T-helper 17 cell (primary cell): ENCODE measurements at places on chromosomes 16 and 17.

DNA sequence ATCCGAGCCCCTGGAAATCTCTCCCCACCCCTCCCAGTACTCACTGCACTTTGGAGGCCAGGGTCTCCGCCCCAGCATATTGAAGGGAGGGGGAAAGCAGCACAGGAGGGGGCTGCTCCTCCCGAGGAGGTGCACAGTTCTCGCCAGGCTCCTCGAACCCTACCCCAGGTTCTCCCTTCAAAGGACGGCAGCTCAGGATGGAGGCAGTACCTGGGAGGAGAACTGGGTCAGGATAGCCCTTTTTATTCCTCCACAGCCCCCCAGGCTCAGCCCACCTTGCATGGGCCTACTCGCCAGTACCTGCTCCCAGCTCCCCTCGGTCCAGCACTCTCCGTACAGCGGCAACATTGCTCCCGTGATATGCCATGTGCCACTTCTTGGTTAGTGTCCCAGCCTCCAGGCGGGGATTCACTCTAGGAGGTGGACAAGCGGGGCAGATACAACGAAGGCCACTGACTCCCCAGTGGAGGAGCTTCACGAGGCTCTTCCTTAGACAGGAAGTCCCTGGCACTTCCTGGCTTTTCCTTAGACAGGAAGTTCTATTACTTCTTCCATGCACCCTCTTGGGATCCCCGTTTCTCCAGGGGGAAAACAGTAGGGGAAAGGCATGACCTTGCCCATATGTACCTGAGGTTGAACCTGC, 2.1 kb upstream of the GPS2 start:
- DNase-seq = no peak

DNA sequence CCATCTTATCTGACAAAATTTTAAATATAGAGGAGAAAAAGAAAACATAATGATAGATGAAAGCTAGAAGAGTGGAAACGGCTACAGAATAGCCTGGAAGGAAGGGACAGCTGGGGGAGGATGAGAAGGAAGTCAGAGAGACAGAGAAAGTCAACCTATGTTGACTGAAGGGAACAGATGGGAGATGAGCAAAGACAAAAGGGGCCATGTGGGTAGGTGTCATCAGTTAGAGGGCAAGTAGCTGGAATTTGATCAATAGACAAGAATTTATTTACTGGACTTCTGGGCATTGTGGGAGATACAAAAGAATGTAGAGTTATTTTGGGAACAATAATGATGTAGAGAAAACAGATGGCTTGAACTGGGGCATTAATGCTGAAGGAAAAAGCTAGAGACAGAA, 194.4 kb downstream of the ANKFN1 start:
- DNase-seq = no peak

GRCh38 chr17:27363326-27363725, 69.4 kb downstream of the WSB1 start:
- DNase-seq = no peak

GRCh38 chr16:10959161-10959560, 14.8 kb downstream of the CLEC16A start:
- DNase-seq = no peak

- DNase-seq = no peak
Observed at GRCh38 chr17:42016411-42016831, 818 bp downstream of the DNAJC7 start.

GRCh38 chr16:86951831-86952598, 365.2 kb downstream of the C16orf95 start:
- DNase-seq = no peak

DNA sequence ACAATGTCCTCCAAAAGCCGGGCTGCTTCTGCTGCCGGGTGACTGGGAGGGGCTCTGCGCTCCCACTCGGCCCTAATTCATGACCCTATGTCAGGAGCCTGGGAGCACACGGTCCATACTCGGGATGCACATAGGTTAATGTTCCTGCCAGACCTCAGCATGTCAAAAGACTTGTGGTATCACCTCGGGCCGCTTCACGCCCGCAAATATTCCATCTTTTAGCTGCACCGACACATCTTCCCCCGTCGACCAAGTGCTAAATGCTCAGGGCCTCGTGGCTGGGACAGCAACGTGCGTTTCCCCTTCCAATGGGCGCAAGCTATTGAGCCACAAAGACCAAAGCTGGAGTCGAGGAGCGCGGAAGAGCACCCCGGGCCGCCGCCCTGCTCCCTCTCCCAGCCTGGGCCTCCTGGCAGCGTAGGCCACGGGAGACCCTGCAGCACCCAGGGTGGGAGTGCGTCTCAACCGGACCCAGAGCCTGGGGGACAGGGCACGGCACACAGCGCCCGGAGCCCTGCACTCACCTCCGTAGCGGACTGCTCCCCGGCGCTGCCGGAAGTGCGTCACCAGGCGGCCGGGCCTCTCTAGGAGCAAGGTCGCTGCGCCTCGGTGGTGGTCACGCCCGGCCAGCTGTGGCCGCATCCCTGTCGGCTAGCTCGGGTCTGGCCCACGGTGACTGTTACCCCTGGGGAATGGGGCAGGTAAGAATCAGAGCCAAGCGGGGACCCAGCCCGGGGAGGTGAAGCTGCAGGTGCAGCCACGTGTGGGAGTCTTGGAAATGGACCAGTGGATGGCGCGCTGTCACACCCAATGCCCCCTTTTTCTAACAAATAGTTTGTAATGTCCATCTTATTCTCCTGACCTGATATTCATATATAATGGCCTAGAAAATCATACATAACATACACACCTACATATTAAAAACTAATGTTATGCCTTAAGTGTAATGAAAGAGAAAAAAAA, at the start of gene ZNF23:
ZNF23 (minus strand) TSS at position 562 of the 963 bp plus-strand sequence. CDS start 5,451 bp downstream, outside the sequence.
- peak; percentile 56 for DNase-seq

DNA sequence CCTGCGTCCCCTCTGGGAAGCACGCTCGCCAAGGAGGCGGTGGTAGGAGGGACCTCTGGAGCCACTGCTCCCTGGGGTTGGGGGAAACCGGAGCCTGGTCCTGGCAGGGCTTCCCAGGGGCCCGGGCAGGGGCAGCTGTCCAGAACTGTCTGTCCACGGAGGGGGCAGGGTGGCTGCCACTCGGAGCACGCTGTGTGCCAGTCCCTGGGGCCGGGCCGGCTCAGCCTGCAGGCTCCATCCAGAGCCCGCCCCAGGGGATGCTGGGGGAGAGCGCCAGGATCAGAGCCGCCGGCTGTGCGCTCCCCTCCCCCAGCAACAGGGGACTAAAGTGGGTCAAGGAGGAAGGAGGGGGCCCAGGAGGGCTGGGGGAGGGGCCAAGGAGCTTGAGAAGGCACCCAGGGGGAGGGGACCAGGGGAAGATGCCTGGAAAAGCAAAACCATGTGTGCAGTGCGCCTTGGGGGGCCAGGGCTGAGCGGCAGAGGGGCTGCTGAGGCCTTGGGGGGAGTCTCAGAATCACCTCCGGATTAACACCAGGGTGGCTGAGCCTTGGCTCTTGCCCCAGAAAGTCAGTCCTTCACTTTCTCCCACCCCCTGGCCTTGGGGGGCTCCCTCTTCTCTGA, 21.3 kb downstream of the ZNF423 start:
- DNase-seq = no peak

- peak; percentile 24 for DNase-seq
Observed at GRCh38 chr17:8994319-8994718, 27.0 kb upstream of the NTN1 start.

GRCh38 chr16:17557480-17557879, 86.7 kb upstream of the XYLT1 start:
- no peak for DNase-seq

GRCh38 chr17:68141050-68141449, 105.5 kb downstream of the KPNA2 start:
- DNase-seq = no peak

- no peak for DNase-seq
Observed at GRCh38 chr16:73151225-73151624, 103.3 kb upstream of the ZFHX3 start.

DNA sequence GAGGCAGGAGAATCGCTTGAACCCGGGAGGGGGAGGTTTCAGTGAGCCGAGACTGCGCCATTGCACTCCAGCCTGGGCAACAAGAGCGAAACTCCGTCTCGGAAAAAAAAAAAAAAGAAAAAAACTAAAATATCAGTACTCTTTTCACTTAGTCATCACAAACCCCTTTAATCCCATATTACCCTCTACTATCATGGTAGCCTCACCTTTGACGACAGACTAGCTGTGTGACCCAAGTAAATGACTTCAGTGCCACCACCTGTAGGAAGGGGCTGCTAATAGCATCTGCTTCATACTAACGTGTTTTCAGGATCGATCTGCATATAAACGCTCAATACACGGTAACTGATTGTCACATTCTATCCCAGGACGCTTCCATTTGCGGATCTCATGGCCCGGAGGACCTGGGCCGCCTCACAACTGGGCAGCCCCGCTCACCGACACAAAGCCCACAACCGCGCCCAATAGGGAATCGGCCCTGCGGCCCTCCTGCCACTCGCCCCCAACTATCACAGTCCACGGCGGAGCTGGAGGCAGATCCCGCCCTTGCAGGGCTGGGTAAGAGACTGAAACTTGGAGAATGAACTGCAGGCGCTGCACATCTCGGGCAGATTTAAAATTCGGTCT, 1.1 kb upstream of the ZNF263 start:
- no peak for DNase-seq

GRCh38 chr17:59485946-59486345, 79.5 kb upstream of the DHX40 start:
- DNase-seq = no peak

GRCh38 chr17:14471052-14471451, 170.2 kb downstream of the HS3ST3B1 start:
- DNase-seq = no peak

DNA sequence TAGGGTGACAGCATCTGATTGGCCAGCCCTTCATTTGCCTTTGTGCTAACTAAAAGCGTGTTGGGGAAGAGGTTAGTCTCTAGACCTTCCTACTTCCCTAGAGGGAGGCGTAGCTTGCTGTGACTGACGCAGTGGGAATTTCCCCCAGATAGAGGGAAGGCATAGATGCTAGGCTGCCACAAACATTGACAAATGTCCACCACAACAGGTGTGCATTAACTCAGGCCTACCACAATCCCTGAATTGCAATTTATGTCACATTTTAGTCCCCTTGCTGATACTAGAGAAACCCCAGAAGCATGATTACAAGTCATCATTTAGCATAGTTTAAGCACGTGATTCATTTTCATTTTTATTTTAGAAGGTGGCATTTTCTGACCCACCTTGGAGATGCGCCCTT, 76.3 kb upstream of the WSB1 start:
- no peak for DNase-seq

- DNase-seq = no peak
Observed at GRCh38 chr16:56607109-56607618, 1.2 kb upstream of the MT2A start.

GRCh38 chr16:75074304-75074793, 42.2 kb downstream of the LDHD start:
- DNase-seq = no peak

DNA sequence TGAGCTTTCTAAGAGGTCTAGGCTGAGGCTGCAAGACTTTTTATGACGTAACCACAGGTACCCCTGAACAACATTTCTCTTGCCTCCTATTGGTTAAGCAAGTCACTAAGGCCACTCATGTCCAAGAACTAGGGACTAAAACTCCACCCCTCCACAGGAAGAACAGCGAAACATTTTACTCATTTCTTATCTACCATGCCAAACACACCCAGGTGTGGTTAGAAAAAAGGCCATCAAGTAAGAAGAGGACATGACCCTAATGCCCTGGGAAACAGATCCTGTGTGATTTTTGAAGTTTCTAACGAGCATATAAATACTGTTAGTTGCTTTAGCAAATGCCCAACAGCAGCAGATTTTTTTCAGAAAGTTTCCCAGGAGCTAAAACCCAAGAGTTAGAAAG, 282.4 kb upstream of the DYNLRB2 start:
- no peak for DNase-seq

DNA sequence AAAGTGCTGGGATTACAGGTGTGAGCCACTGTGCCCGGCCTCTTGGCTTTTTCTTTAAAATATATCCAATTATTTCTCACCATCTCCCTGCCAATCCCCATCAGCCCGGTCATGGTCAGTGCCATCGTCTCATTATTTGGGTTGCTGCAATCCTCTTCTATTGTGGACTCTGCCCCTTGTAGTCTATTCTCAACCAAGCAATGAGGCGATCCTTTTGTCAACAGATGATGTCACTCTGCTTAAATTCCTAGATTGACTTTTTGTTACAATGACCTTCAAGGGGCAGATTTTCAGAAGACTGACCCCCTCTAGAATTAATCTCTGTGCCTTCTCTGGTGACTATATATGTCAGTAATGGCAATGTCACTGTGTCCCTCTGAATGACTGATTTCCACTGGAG, 384.7 kb downstream of the UTP18 start:
- no peak for DNase-seq

GRCh38 chr17:74325376-74325742, 667 bp upstream of the KIF19 start:
- no peak for DNase-seq

GRCh38 chr17:32275060-32276042, 9.7 kb downstream of the RHBDL3 start:
- no peak for DNase-seq

GRCh38 chr17:36928471-36929345, 8.6 kb upstream of the LHX1 start:
- no peak for DNase-seq

- DNase-seq = no peak
Observed at GRCh38 chr17:61399131-61400065, at the start of gene TBX2. Gene TBX2, plus strand, starts transcription at chr17:61399843. Its CDS starts 334 bp downstream, at chr17:61400177.

GRCh38 chr16:8796469-8797363, 723 bp downstream of the TMEM186 start:
- no peak for DNase-seq

DNA sequence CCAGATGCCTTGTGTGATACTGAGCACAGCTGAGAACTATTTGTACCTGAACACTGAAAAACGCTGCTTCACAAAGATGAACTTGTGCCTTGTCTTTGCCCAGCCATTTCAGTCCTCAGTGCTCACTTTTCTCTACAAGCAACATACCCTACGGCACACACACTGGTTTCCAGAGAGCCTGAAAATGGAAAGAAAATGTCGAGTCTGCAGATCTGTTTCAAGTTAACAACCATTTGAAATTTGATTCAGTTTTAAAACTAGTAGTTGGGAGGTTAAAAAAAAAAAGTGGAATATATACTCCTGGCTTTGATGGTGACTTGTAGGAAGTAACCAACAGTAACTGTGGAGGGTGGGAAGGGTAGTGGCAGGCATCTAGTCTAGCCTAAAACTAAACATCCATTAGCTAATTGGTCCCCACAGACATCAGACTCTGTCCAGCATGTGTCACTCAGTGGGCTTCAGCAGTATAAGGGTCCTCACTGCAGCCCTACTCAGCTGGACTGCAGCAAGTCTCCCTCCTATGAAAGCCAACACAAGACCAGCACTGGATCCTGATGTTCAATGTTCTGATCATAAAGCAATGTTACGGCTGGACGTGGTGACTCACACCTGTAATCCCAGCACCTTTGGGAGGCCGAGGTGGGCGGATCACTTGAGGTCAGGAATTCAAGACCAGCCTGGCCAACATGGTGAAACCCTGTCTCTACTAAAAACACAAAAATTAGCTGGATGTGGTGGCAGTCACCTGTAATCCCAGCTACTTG, 27.1 kb downstream of the ERN1 start:
- no peak for DNase-seq
